Osteoblast (primary cell): ENCODE measurements at places on chromosomes 7 and 10. TPM values are rescaled to one million over a fixed set of nuclear protein-coding genes. Genes with fewer than 3 reads are reported as not detected.

GRCh38 chr10:75407224-75407712, 5.7 kb upstream of the ZNF503 start:
- H3K4me1 ChIP-seq, result peaks cover 12% of the 10 kb centered on the region
- no peak overlapping the region for H3K27ac ChIP-seq
- H3K4me3 ChIP-seq, result no peak overlapping the region

UPK3B gene
- 0.88 and 1.4 TPM in 2 replicates for total RNA-seq

- peaks cover 49% of the 10 kb centered on the region for H3K4me1 ChIP-seq
- peak overlapping the region; percentile 85 for H3K27ac ChIP-seq
- H3K36me3 ChIP-seq, result no peaks in the 10 kb centered on the region
- peak overlapping the region; percentile 46 for H3K4me3 ChIP-seq
Observed at GRCh38 chr10:76432016-76433012, 1000.9 kb downstream of the LRMDA start.

- no peak for DNase-seq
- H3K36me3 ChIP-seq, result no peaks in the 10 kb centered on the region
- no peak overlapping the region for H3K27ac ChIP-seq
- no peaks in the 10 kb centered on the region for H3K4me1 ChIP-seq
- H3K27me3 ChIP-seq, result no peaks in the 10 kb centered on the region
Observed at GRCh38 chr7:42596737-42597136, 315.1 kb downstream of the C7orf25 start.

AGBL3 gene
- total RNA-seq, result 2.2 and 2.7 TPM in 2 replicates

GRCh38 chr7:84536271-84536870, 341.8 kb upstream of the SEMA3A start:
- H3K27me3 ChIP-seq, result no peaks in the 10 kb centered on the region
- no peak overlapping the region for H3K27ac ChIP-seq
- no peaks in the 10 kb centered on the region for H3K4me1 ChIP-seq
- no peak overlapping the region for H3K4me3 ChIP-seq
- DNase-seq, result no peak

GRCh38 chr7:36084485-36085091, 68.5 kb upstream of the EEPD1 start:
- no peaks in the 10 kb centered on the region for H3K36me3 ChIP-seq
- H3K27ac ChIP-seq, result no peak overlapping the region
- no peak overlapping the region for H3K4me3 ChIP-seq
- DNase-seq, result peak; percentile 69
- H3K4me1 ChIP-seq, result no peaks in the 10 kb centered on the region
- no peaks in the 10 kb centered on the region for H3K27me3 ChIP-seq

GRCh38 chr7:104408371-104408770, 80.0 kb downstream of the LHFPL3 start:
- H3K36me3 ChIP-seq, result no peaks in the 10 kb centered on the region
- H3K27ac ChIP-seq, result no peak overlapping the region
- no peaks in the 10 kb centered on the region for H3K4me1 ChIP-seq
- no peaks in the 10 kb centered on the region for H3K27me3 ChIP-seq
- no peak for DNase-seq

DNA sequence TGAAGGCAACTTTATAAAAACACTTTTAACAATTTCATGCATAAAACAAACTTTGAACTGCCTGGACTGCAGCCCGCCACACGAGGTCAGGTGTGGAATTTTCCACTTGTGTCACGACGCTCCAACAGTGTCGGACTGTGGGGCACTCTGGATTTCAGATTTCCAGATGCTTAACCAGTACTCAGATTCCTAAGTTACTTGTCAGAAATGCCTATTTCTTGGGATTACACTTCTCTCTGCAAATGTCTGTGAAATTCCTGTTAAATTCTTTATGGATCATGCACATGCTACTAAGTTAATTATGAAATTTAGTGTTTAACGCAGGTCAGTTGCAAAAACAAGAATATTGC, 473 bp upstream of the GPER1 start:
- H3K4me1 ChIP-seq, result peaks cover 34% of the 10 kb centered on the region
- no peaks in the 10 kb centered on the region for H3K36me3 ChIP-seq
- DNase-seq, result peak; percentile 88
- H3K27ac ChIP-seq, result peak overlapping the region; percentile 31
- peak overlapping the region; percentile 77 for H3K4me3 ChIP-seq

MLXIPL gene
- total RNA-seq, result 0.29 and 0.72 TPM in 2 replicates

- no peaks in the 10 kb centered on the region for H3K27me3 ChIP-seq
- no peak for DNase-seq
- no peak overlapping the region for H3K4me3 ChIP-seq
- no peaks in the 10 kb centered on the region for H3K4me1 ChIP-seq
- H3K27ac ChIP-seq, result no peak overlapping the region
Observed at GRCh38 chr7:136502162-136502561, 366.3 kb upstream of the CHRM2 start.

DNA sequence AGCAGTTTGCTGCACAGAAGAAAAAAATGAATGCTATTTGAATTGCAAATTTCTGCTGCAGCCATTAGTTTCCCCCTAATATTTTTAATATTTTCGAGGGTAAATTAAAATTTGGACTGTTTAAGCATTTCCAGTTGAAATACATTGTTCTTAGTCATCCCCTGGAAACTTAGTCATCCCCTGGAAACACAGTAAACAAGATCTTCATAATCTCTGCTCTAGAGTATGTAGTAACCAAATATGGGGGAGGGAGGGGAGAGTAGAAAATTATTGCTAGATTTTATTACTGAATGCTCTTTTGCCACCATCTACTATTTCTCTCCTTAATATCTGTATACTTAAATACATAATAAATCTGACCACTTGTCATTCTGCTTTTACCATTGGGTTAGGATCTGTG, 1053.3 kb downstream of the SORCS1 start:
- no peaks in the 10 kb centered on the region for H3K36me3 ChIP-seq
- no peaks in the 10 kb centered on the region for H3K27me3 ChIP-seq
- DNase-seq, result no peak
- no peak overlapping the region for H3K27ac ChIP-seq
- no peak overlapping the region for H3K4me3 ChIP-seq

GRCh38 chr10:81886939-81887338, 11.9 kb downstream of the NRG3 start:
- H3K27me3 ChIP-seq, result no peaks in the 10 kb centered on the region
- no peak overlapping the region for H3K27ac ChIP-seq
- H3K4me3 ChIP-seq, result no peak overlapping the region
- DNase-seq, result no peak

- H3K27me3 ChIP-seq, result no peaks in the 10 kb centered on the region
- no peak overlapping the region for H3K4me3 ChIP-seq
- no peak for DNase-seq
- no peaks in the 10 kb centered on the region for H3K4me1 ChIP-seq
- no peak overlapping the region for H3K27ac ChIP-seq
- no peaks in the 10 kb centered on the region for H3K36me3 ChIP-seq
Observed at GRCh38 chr10:84521013-84521412, 192.6 kb downstream of the CCSER2 start.

DNA sequence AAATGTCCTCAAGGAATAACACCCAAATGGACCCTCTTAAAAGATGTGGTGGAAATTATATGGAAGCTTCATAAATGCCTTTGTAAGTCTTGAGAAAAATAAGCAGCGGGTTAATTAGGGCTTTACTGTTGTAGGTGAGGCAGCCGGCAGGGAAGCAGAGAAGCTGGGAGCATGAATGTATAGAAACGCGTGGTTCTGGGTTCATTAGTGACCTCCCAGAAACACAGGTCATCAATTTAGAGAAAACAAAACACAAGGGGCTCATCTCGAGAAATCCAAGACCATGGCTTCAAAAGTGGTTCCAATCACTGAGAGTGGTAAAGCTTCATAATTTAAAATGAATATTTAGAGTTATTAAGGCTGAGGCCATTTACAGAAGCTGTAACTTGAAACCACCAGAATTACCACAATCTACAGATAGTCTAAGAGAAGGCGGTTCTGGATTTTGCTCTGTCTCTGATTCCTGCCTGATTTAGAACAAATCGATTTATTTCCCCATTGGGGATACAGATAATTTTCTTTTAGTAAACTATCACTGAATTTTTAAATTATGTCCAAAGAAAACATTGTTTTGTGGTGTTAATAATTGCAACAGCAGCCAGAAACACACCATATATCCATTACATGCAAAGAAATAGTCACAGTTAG, 20.7 kb downstream of the GARIN1A start:
- H3K4me3 ChIP-seq, result no peak overlapping the region
- H3K4me1 ChIP-seq, result no peaks in the 10 kb centered on the region
- peaks cover 17% of the 10 kb centered on the region for H3K27me3 ChIP-seq
- no peak overlapping the region for H3K27ac ChIP-seq
